Ovary (tissue), 10 donors: ENCODE measurements at places on chromosomes 4 and X.

GRCh38 chr4:48944252-48944651 lies 37.7 kb upstream of the OCIAD2 start:
- DNase-seq, result no peak

- no peak for DNase-seq
Measured at GRCh38 chr4:168152837-168153500, 60.6 kb downstream of the ANXA10 start.

- DNase-seq, result no peak
Measured at GRCh38 chrX:142089193-142089592, 115.9 kb downstream of the MAGEC2 start.

GRCh38 chrX:7088968-7089615 lies 58.4 kb upstream of the STS start:
- no peak for DNase-seq

GRCh38 chr4:81891005-81891996 lies 419.6 kb upstream of the RASGEF1B start:
- DNase-seq, result no peak

DNA sequence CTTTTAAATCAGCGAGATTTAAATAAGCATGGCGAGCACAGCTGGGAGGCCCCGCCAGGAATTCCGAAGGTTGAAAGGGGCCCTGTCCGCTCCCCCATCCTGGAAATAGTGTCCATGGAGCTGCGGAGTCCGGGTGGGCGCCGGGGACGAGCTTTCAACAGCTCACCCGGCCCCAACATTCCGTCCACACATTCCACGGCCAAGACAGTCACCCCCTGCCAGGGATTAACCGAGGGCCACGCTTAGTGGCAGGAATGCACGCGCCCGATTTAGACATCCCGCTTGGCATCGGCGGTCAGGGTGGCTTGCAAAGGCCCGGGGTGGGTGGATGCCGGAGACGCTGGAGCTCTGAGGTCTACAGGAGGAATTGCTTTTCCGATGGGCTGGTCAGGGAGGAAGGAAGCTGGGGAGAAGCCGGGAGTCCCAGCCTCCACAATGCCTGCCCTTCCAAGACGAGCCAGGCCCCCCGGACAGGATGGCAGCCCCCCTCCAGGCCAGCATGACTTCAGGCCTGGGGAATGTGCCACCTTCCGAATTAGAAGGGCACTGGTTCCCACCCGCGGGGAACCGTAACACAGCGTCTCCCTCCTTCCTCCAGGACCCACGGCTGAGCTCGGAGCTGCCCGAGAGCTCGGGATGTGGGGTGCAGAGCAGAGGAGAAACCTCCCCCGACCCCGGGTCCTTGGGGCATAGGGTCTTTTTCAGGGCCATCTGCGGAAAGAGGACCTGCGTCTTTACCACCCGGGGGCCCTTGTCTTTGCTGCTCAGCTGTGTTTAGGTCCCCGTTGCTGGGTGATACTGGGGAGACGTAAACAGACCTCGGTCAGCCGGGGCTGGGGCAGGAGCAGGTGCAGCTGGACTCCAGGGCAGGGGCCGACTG lies 26.9 kb upstream of the PPP2R3B start:
- DNase-seq, result no peak

DNA sequence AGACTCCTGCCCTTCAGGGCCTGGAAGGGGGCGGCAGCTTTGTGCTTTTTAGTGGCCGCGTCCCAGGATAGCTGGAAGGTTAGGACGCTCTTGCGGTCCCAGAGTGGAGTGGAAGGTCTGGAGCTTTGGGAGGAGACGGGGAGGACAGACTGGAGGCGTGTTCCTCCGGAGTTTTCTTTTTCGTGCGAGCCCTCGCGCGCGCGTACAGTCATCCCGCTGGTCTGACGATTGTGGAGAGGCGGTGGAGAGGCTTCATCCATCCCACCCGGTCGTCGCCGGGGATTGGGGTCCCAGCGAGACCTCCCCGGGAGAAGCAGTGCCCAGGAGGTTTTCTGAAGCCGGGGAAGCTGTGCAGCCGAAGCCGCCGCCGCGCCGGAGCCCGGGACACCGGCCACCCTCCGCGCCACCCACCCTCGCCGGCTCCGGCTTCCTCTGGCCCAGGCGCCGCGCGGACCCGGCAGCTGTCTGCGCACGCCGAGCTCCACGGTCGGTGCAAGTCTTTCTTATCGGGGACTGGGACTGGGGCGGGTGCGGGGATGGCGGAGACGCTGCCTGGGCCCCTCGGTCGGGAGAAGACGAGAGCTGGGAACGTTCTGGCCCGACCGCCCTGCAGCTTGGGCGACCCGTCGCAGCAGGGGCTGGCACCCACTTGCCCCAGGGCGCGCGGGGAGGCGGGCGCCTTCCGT lies at the start of gene EDNRA:
TSS of gene EDNRA (plus strand) at position 207 of the 686 bp plus-strand sequence. CDS start 4,585 bp downstream, outside the sequence.
- peak; percentile 72 for DNase-seq

DNA sequence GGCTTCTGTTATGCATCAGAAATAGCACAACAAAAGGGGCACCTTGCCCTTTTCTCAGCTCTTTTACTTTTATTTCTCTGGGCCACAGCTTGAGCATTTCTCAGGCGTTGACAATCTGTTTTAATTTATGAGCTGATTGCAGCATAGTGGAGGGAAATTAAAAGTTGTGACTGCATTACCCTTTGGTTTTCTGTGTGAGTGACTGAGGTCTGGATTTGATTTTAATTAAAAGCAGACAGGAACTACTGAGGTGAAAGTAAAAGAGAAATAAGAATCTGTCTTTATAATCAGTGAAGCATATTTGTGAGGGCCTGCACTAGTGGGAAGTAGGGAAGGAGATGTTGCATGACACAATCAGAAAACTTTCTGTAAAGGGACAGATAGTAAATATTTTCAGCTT lies 43.4 kb upstream of the GEMIN8 start:
- no peak for DNase-seq

- no peak for DNase-seq
Measured at GRCh38 chr4:70737006-70737405, 15.2 kb downstream of the RUFY3 start.

- no peak for DNase-seq
Measured at GRCh38 chr4:81876106-81876505, 404.4 kb upstream of the RASGEF1B start.

DNA sequence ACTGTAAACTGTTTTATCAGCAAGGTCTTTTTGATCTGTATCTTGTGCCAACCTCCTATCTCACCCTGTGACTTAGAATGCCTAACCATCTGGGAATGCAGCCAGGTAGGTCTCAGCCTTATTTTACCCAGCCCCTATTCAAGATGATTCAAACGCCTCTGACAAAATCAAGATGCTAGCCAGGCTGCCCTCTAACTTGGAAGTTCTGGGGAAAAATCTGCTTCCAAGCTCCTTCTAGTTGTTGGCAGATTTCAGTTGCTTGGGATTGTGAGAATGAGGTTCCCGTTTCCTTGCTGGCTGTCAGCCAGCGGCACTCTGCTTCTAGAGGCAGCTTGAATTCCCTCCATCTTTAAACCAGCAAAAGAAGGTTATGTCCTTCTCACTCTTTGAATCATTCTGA lies 34.7 kb downstream of the LUZP4 start:
- peak; percentile 54 for DNase-seq

DNA sequence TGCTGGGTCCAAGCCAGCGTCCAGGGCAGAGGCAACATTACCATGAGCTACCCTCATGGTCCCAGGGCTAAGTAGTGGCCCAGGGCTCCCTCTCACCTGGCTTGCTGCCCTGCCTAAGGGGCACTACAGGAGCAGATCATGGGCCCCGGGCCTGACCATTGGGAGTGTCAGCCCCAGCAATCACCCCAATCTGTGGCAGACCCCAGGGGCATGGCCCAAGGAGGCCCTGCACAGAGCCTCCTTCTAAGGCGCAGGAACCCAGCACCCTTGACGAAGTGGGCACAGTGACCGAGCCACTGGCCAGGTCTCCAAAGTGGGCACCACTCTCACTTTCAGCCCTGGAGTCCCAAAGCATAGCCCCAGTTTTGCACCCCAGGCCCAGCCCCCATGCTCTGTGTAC lies 667.1 kb downstream of the SH3BGRL start:
- DNase-seq, result no peak

GRCh38 chrX:8138252-8138651 lies 32.8 kb downstream of the VCX2 start:
- no peak for DNase-seq

DNA sequence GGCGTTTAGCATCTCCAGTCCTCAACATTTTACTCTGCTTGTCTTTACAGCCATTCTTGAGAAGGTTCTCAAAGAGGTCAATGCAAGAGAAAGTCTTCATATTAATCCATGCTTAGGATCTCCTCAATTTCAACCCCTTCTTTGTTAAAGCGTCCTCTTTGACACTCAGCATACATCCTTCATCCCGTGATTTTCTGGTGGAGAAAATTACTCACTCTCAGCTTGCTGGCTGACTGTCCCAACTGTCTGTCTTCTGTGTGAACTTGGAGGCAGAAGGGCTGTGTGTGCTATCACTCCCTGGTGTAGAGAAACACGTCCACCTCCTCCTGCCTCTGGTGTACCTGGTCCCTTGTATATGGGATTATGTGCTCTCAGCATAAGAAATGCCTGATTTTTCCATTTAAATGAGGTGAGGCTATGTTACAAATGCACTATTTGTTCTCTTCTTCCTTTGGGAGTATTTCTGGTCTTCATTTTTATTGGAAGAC lies 57.8 kb downstream of the GALNT7 start:
- no peak for DNase-seq

DNA sequence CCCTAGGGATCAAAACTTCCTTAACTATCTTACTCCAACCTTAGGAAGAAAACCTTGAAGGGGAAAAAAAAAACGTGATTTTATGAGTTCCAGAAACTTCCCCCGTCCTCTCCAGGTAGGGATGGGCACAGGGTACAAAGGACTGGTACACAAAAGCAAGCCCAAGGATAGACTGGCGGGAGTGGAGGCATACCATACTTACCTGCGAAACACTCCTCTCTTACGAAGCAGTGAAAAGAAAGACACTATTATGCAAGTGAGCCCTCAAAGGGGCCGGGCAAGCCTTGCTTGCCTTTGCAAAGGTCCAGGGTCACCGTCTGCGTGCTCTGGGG lies 651 bp downstream of the TSPAN6 start:
- no peak for DNase-seq

- DNase-seq, result no peak
Measured at GRCh38 chr4:67535280-67535840, 9.9 kb downstream of the CENPC start.
